ENCODE measurements at places on chromosomes 12 and 14.

DNA sequence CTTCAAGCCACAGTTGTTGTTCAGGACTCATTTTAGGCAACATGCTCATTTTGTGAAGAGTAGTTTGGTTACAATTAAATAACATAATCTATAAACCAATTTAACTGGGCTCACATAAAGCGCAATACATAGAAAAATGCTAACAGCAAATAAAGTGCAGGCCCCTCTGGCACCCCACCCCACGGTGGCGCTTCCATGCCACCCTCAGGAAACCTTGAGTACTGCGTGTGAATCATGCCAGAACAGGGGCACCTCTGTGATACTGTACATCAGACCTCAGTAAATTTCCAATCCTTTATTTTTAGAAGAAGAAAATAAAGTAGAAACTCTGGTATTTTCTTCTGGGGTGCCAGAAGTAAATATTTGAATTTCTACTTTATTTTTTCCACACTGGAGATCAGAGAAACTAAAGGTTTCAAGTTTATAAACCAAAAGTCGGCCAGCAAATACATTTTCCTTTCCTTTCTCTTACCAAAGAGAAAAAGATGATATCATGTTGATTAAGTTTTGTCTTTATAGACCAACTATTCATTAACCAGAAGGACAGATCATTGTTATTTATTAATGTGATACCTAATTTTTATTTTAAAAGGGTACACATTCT lies 316.8 kb downstream of the PAWR start:
- DNase-seq, result no peak

- no peak for DNase-seq
Observed at GRCh38 chr12:19819231-19819630, 379.9 kb downstream of the AEBP2 start.

DNA sequence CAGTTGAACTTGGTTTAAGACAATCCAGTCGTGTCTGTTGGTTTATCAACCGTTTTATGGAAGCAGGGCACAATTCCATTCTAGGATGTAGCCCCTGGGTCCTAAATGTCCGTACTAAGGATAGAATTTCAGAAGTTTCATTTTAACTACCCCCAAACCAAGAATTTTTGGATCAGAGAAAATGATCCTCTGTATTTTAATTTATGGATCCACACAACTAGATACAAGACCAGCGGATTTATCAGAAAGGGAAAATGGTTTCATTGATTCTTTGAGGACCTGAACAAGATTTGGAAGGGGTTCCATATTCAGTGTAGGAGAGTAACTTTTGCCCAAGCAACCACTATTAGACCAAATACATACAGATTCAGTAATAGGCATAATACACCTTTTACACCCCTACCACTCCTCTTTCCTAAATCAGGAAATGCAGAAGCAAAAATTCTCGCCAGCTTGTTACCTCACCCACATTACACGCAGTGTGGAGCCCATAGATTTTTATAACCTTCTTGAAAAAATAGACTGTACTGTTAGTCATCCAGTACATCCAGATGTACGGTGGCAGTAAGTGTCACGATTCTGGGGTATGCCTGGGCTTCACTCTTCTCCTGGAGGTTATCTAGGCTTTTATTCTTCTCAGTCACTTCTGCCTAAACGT lies 1.4 kb upstream of the FBXL14 start:
- DNase-seq, result no peak

DNA sequence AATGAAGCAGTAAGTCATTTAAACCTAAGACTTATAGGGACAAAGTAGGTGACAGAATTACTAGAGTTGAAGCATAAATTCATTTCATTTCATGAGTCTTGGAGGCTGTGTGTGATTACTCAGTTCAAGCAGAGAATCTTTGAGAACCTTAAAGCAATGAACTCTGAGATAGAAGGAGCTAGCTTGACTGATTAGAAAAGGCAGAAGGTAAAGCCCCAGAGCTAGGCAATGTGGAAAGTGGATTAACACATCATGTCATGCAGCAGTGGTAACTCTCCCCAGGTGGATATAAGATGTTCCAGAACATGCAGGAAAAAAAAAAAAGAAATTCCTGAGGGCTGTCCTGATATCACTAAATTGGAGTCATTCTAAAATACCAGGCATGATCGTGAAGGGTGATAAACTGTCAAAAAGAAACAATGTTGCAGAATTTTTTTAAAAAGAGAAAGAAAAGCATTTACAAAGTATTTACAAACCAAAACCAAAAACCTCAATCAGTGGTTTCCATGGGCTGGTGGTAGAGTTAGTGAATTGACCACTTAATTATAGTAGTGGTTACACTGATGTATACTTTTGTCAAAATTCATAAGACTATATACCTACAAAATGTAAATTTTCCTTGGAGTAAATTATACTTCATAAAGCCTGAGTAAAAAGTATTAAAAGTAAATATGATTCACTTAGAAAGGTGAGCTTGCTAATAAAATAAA lies 12.7 kb upstream of the SLC16A7 start:
- no peak for DNase-seq

DNA sequence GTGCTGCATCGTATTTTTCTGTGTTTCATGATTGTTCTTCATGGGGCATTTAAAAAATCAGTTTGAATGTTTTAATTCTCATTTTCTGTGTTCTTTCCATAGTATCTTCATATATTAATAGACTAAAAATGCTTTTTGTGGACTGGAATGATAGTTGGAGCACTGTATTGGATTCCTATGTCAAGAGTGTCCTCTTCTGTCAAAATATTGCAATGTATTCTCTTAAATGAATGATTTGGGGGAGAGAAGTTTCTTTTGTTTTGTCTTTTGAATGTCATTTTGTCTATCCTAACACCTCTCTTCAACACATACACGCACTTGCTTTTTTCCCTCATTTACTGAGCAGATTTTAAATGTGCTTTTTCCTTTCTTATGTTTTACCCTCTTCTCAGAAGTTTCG lies 4.7 kb upstream of the EIF2S3B start:
- no peak for DNase-seq

DNA sequence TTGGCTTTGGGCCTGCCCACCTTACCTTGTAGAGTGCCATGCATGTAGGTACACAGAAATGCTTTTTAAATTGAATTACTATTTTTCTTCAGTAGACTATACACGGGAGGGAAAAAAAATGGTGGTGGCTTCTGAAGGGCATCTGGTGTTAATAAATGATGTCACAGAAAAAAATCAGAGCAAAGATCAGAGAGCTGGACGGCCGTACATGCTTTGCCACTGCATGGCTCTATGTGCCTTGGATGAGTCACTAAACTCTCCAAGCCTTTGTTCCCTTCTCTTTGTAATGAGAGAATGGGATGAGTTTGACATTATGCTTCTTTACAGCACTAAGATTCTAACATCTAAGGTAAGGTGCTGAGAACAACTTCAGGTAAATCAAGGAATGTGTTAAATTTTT lies 376.4 kb upstream of the DDHD1 start:
- DNase-seq, result no peak

GRCh38 chr12:5071496-5071895 lies 27.8 kb downstream of the KCNA5 start:
- no peak for DNase-seq

DNA sequence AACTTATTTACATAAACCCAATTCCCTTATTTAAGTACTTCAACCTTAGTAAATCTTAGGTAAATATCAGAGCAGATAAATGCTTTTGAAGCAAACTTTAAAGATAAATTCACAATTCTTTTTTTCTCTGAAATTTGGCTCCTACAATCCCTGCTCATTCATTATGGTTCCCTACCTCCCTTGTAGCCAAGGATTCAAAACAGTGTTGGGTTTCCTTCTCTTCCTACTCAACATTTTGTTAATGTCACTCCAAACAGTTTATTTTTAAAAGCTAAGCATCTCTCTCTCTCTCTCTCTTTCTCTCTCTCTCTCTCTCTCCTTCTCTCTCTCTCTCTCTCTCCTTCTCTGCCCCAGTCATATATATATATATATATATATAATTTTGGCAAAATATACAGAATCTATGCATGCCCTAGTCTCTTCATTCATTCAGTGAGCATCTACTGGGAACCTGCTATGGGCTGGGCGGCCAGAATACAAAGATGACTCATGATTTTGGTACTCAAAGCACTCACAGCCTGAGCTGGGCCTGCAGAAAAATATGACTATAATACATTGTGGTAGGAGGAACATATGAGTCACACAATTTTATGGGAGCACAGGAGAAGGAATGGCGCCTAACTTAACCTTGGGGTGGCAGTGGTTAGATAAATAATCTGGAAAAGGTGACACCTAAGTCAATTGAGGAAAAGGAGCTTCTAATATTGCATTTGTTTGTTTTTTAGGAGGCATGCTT lies 123.7 kb upstream of the DHRS4 start:
- DNase-seq, result no peak

DNA sequence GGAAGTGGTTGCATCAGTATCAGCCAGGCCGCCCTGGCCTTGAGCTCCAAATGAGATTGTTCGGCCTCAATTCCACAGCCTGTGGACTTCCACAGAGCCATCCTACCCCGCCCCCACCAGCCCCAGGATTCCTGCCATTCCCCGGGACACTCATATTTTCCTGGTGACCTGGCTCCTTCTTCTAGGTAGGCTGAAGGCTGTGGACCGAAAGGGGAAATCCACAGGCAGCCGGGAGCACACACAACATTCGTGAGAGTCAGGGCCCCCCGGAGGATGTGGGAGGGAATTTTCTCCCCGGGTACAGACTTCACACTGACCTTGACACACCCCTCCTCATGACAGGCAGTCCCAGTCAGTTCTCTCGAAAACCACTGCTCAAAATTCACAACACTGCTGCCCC lies 39.9 kb downstream of the RIN3 start:
- no peak for DNase-seq

DNA sequence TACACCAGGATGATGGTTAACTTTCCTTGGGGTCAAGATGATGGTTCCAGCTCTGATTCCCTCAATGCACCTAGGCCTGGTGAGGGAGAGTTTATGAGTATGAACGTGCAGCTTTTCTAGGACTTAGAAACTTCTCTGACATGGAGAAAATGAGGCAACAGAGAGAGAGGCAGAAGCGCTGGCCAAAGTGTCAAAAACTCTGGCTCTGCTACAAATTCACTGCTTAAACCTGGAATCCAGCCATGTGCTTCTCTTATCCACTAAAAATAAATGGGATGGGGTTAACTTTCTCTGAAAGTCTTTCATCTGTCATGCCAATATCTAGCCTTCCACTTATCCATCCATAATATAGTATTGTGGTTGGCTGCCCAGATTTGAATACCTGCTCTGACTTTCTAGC lies 568.7 kb downstream of the MED13L start:
- no peak for DNase-seq
